ENCODE measurements at places on chromosomes 7 and 10.

- DNase-seq = peak; percentile 39
Measured at GRCh38 chr7:74026903-74027682, 880 bp upstream of the ELN start.

DNA sequence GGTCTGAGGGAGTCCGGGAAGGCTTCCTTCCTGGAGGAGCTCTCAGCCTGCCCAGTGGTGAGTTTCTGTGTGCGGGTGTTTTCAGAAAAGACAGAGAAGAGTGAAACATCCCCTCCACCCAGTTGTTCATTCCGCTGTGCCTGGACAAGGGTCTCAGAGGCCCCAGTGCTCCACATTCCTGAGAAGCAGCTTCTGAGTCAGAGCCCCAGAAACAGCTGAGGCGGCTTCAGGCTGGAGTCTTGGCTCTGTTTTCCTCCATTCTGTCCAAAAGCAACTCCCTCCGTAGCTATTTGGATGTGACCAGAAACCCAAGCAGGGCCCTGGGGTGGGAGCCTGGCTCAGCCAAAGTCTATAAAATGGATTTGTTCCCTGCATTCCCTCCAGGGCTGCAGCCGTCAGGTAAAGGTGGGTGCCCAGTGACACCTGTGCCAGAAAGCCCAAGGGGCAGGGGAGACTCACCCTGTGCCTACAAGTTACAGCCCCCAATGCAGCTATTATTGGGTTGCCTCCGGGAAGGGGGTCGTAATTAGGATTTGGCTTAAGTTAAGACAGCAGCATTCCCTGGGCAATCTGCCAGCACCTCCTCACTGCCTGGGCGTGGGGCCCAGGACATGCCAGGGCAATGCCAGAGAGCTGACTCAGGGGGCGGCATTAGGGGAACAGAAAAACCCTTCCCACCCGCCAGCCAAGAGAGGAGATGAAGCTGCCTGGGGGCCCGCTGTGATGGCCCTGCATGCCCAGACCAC, 13.1 kb upstream of the CAMK2G start:
- no peak for DNase-seq

GRCh38 chr7:66832531-66833351, 88.3 kb upstream of the TMEM248 start:
- no peak for DNase-seq

- no peak for DNase-seq
Measured at GRCh38 chr7:140828741-140829140, 96.0 kb downstream of the BRAF start.

DNA sequence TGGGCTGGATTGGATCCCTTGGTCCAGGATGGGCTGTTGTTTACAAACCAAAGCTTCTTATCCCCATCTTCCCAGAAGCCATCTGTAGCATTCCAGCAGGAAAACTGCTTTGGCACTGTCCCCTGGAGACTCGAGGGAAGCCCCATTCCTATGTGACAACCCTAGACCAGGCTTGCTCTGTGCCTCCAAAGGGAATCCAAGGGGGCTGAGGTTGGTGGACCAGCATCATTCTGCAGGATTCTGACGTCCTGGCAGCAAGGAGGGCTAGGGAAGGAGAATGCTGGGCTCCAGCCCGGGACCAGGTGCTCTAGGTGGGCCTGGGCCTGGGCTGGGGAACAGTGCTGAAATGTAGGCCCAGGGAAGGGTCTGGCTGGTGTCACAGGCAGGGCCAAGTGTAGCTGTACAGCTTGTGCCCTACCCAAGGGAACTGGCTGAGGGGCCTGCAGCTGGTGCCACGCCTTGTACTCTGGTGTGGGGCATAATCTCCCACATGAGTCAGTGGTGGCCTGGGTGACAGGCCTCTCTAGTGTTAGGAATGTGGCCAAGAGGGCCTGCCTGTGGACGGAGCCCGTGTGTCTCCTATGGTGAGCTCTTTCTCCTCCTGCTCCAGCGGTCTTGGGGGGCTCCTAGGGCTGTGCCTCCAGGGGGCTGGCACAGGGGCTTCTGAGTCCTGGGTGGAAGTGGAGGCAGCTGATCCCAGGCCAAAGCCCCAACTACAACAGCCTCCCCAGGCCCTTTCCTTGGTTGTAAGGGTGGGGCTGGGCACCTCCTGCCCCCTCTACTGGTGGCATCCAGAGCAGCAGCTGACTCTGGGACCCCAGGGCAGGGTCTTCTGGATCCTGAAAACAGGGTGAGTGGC, 25.2 kb downstream of the TRIM8 start:
- DNase-seq = no peak

DNA sequence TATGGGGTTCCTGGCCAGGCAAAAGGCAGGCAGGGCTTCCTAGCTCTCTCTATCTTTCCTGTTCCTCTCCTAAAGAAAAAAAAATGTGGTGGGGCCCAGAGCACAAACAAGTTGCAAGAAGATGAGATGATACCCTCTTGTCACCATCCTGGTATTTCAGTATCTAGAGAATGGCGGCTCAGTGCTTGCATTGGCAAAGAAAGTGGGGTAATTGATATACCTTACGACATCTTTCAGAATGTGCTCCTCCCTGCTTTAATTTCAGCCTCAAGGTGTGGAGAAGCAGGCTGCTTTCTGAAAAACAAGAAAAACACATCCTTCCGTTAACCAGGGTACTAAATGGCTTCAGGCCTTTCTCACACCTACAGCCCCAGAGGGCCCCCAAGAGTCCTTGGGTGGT, 34.5 kb upstream of the CUX1 start:
- no peak for DNase-seq

GRCh38 chr7:94683066-94683465, 27.1 kb upstream of the SGCE start:
- no peak for DNase-seq

DNA sequence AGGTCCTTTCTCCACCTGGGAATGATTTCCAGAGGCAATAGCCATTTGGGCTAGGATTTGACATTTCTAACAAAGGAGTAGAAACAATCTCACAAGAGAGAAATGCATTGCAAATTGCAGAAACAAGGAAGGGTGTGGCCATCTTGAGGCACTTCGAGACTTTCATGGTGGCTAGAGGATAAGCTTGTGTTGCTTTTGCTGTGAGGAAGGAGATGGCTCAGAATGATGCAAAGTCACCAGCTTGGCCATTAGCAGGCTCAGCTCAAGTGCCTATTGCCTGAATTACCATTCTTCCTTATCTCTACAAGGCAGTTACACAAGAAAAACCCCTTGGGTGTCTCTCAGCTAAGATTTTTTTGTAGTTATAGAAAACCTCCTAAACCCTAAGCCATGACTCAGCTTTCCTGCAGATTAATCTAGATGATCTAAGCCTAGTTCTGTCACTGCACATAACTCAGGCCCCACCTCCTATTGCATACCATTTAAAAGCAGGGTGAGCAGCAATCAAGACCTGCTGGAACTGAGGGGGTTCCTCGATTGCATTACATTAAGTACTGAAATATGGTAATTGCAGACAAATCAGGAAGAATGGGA, 683.1 kb downstream of the NRG3 start:
- DNase-seq = no peak

- peak; percentile 55 for DNase-seq
Measured at GRCh38 chr7:105656922-105657521, 75.7 kb upstream of the EFCAB10 start.

- no peak for DNase-seq
Measured at GRCh38 chr10:61795551-61795950, 105.9 kb upstream of the ARID5B start.

GRCh38 chr10:59285073-59285472, 77.3 kb downstream of the FAM13C start:
- no peak for DNase-seq

DNA sequence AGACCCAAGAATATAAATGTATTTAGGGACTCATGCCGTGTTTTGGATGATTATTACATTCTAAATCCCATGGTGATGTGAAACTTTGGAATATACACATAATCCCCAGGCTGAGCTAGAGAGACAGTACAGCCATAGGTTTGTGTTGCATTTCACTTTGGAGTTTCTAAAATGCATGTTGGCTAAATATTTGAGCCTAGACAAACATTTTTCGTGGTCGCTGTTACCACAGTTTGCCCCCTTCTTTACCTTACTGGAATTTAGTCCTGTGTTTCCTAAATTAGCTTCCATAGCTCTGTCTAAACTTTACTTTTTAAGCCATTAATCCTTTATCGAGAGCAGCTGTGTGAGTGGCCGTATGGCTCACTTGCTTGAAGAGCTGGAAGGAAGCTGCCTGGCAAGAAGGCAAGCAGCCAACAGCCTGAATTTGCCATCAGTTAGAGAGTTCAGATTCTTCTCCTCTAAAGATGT, 192.0 kb downstream of the BICC1 start:
- no peak for DNase-seq

DNA sequence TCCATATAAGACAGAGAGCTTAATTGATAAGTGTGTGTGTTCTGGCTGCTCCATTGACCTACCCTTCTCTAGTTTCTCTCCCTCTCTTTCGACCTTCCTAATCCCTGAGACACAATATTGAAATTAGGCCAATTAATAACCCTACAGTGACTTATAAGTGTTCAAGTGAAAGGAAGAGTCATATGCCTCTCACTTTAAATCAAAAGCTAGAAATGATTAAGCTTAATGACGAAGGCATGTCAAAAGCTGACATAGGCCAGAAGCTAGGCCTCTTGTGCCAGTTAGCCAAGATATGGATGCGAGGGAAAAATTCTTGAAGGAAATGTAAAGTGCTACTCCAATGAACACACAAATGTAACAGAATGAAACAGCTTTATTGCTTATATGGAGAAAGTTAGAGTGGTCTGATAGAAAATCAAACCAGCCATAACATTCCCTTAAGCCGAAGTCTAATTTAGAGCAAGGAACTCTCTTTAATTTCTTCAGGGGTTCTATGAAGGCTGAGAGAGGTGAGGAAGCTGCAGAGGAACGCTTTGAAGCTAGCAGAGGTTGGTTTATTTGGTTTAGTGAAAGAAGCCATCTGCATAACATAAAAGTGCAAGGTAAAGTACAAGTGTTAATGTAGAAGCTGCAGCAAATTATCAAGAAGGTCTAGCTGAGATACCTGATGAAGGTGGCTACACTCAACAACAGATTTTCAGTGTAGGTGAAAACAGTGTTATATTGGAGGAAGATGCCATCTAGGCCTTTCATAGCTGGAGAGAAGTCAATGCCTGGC, 53.8 kb downstream of the ST7 start:
- no peak for DNase-seq

DNA sequence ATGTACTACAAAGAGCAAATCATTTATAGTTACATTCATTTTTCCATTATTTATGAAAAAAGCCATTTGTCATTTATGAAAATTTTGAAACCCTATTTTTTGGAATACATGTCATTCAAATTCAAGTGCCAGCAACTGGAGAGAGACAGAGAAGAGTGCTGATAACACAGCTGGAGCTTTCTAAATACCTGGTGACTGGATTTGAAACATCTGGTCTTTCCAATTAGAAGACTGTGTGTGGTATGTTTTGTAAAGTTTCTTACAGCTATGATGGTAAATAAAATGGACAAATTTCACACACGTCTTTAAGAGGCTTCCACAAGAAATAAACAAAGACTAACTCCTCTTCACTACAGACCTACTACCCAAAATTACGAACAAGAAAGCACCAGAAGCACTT, 56.8 kb downstream of the CHCHD3 start:
- DNase-seq = no peak

- no peak for DNase-seq
Measured at GRCh38 chr7:128427289-128427891, 17.6 kb upstream of the IMPDH1 start.

DNA sequence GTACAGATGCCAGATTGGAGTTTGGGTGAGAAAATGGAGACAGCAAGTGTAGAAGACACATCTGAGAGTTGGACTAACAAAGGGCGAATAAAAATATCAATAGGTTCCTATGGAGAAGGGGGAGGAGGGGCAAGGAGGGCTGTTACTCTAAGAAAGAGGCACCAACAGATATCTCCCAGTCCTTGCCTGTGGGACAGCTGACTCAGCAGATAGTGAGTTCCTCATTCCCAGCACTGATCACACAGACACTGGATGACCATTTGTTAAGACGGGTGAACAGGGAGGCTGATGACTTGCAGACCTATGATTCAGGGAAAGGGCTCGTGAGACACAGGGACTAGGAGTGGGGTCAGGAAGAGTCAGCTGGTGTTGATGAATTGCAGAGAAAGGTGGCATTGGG, 5.7 kb upstream of the PRR15 start:
- no peak for DNase-seq

GRCh38 chr7:44097064-44097932, 6.8 kb upstream of the AEBP1 start:
- DNase-seq = no peak

- DNase-seq = no peak
Measured at GRCh38 chr7:128939075-128939860, 1.5 kb downstream of the IRF5 start.

- DNase-seq = no peak
Measured at GRCh38 chr10:21161647-21162046, 264.5 kb upstream of the NEBL start.

GRCh38 chr7:158443014-158443687, 144.5 kb downstream of the PTPRN2 start:
- DNase-seq = no peak

- no peak for DNase-seq
Measured at GRCh38 chr10:101492205-101492604, 95.9 kb downstream of the POLL start.

DNA sequence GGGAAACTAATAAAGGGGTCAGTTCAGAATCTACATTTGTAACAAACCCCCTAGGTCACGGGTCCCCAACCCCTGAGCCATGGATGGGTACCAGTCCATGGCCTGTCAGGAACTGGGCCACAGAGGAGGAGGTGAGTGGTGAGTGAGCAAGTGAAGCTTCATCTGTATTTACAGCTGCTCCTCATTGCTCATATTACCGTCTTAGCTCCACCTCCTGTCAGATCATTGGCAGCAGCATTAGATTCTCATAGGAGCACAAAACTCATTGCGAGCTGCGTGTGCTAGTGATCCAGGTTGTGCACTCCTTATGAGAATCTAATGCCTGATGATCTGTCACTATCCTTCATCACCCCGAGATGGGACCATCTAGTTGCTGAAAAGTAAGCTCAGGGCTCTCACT, 88.4 kb upstream of the MPP7 start:
- no peak for DNase-seq

GRCh38 chr10:114876602-114877300, 55.2 kb downstream of the FHIP2A start:
- no peak for DNase-seq

DNA sequence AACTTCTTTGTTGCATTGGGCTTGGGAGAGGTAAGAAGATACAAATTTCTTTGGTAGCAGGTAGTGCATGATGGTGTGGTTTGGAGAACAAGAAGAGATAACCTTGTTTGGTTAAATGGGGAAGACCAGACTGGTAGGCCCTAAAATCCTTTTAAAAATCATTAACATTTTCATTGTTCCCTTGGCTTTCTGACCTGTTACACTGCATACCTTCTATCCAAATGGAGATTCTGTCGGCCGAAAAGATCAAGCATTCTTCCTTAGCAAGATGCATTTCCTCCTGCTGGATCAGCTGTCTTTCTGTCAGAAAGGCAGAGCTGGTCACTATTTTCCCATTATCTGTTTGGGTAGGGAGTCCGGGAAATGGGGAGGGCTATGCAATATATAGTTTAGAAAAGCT, 33.7 kb downstream of the AGK start:
- no peak for DNase-seq

GRCh38 chr7:33044986-33045385, 17.6 kb downstream of the NT5C3A start:
- no peak for DNase-seq
